Hematopoietic multipotent progenitor cell treated with erythropoietin and hydrocortisone succinate and interleukin-3 and kit ligand, for 4 days (in vitro differentiated cells): ENCODE measurements at places on chromosomes 16 and 17.
A peak's percentile ranks its signal among the peaks of the same experiment; 100 is the strongest.

DNA sequence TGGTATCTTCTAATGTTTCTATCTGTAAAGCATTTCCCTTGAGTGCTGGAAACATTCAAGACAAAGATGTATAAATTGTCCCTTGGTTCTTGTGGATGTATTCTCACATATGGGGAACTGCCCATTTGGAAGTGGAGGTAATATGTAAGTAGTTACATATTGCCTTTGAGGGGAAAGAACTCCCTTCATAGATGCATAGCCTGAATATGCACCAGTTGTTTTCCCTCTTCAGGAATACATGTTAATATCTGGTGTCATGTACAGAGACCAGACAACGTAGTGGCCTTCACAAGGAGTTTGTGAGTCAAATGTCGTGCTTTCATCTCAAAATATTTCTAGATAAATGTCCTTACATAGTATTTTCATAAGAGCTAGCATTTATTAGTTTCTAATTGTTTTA is 213.5 kb downstream of the BCAS3 start:
- DNase-seq = no peak

- peak; percentile 66 for DNase-seq
Measured at GRCh38 chr17:46082257-46082656, 83.2 kb downstream of the STH start.

GRCh38 chr17:72737151-72737690 is 355.3 kb downstream of the SLC39A11 start:
- no peak for DNase-seq

DNA sequence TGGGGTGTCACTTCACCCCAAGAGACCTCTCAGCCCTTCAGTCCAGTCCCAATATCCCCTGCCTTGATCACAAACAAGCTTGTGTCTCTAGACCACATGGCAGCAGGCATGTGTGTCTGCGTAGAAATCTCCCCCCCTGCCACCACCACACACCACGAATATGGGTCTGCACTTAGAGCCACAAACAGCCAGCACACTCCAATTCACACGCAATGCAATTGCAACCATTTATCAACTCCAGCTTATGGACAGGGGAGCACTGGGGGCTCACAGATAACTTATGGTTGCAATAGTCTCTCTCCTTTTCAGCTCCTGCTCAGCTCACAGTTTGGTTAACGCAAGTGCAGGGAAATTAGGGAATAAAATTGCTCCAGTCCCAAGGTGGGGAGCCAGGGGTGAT is 2.6 kb downstream of the HOXB9 start:
- DNase-seq = no peak
